ENCODE measurements at places on chromosomes 4 and X.

DNA sequence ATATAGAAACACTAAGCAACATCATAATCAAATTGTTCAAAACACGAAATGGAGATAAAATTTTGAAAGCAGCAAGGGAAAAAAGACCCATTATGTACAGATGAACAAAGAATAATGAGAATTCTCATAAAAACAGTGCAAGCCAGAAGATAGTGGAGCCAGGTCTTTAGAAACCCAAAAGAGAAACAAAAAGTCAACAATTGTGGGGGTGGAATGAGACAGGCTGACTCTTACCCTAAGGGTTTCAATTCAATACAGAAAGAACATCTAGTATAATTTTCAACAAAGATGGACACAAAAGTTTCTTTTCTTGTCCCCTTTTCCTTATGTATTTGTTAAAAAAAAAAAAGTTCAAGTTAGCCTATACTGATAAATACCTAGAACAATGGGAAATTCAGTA lies 34.0 kb upstream of the MAGEB2 start:
- DNase-seq = no peak

- no peak for DNase-seq
Measured at GRCh38 chrX:8679550-8679949, 52.4 kb downstream of the ANOS1 start.

DNA sequence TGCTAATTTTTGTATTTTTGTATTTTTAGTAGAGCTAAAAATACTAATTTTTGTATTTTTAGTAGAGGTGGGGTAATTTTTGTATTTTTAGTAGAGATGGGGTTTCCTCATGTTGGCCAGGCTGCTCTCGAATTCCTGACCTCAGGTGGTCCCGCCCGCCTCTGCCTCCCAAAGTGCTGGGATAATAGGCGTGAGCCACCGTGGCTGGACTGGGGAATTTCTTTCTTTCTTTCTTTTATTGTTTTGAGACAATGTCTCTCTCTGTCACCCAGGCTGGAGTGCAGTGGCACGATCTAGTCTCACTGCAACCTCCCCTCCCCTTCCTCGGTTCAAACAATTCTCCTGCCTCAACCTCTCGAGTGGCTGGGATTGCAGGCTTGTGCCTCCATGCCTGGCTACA lies 83.0 kb downstream of the FAM193A start:
- no peak for DNase-seq

DNA sequence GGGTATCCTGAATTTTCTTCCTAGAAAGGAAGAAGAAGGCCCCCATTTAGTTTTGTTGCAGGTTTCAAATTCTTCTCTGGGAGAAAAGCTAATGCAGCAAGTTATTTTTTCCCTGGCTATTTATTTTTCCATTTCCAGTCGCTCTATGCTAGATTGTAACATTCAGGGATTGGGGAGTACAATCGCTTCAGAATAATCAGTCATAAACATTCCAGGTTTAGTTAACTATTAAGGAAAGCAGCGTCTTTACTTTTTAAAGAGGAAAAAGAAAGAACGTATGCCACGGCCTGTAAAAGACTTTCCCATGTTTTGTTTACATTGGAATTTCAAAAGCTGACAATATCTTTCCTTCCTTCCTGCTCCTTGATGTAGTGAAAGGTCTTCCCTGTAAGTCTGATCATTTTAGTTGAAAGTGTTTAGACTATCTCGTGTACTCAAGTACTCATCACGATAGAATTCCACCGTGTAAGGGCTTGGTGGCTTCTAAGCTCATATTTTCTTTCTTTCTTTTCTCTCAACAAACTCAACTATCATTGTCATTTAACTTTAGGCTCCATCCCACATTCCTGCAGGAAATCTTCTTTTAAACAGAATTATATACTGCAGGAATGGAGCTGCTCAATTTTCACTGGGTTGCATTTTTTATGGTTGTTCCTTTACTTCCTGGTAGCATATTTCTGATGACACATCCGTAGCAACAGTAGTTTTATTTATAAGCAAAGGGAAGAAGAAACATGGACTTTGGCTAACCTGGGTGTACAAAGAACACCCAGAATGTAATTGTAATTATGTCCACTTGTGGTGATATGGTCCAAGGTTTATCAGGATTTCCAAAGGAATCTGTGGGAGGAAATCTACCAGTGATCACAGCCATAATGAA lies 213.1 kb upstream of the FAT1 start:
- no peak for DNase-seq

- DNase-seq = no peak
Measured at GRCh38 chr4:42470023-42470422, 72.7 kb downstream of the SHISA3 start.

- DNase-seq = no peak
Measured at GRCh38 chr4:127737295-127737694, 7.1 kb downstream of the SLC25A31 start.

DNA sequence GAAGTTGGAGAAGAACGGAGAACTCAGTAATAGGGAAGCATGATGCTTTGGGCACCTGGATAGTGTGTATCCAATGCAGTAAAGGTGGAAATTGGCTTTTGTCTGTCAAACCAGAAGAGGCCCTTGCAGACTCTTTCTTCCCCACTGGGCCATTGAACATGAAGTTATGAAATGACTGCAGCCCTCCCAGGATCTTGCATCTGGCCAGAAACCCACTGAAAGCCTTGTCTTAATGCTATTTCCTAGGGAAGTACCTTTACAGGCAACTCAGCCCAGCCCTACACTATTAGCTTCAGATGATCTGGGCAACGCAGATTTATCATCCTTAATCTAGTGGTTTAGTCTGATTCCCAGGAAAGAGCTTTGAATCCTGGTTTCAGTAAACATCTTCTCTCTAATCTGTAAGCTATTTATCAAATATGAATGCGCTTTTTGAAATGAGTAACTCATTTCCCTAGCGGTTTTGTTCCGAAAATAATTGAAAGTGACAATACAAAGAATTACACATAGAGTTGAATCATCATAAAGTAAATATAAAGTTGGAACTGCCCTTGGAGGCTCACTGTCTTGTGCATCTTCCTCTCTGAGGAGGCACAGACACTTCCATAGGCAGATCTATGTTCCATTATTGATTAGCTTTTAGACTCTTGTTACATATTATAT lies 464.1 kb downstream of the IDS start:
- DNase-seq = no peak

DNA sequence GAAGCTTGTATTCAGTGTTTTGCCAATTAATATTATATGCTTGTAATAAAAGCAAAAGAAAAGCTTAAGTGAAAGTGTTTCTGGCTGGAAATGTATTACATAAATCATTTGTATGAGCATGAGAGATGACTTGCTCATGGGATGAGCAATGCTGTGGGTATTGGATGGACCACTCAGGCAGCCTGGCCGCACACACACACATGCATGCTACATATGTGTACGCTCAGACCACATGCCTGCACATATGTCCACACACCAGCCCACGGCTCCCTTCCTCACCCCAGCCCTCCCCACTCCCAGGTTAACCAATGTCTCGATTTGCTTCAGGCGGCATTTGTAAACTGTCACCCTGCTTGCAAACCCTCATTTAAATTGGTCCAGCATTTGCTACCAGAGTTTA lies 55.9 kb downstream of the CPLX1 start:
- DNase-seq = no peak

GRCh38 chr4:132384709-132385108 lies 764.4 kb upstream of the PCDH10 start:
- no peak for DNase-seq

GRCh38 chr4:173398779-173399415 lies at the start of gene SCRG1:
TSS of gene SCRG1 (minus strand) at chr4:173399116. CDS start at chr4:173391414, 7,702 bp downstream.
- no peak for DNase-seq

- no peak for DNase-seq
Measured at GRCh38 chr4:38150766-38151165, 190.6 kb downstream of the PTTG2 start.

DNA sequence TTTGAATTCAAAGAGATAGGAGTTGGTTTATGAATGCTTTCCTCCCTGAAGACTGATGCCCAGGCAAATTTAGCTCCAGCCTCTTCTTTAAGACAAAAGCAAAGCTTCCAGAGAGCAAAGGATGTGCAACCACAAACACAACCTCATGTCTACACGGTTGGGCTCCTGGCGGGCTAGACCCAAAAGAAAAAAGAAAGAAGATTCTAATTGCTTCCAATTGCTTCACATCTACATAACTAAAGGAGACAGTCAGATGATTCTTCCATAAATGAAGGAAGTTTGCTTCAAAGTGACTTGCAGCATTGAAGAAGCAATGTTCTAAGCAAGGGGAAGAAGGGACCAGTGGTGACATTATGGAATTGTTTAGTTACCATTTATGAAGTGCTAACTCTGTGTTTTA lies 1603.0 kb upstream of the TENM3 start:
- DNase-seq = no peak

- no peak for DNase-seq
Measured at GRCh38 chrX:87045352-87045751, 472.2 kb upstream of the KLHL4 start.

DNA sequence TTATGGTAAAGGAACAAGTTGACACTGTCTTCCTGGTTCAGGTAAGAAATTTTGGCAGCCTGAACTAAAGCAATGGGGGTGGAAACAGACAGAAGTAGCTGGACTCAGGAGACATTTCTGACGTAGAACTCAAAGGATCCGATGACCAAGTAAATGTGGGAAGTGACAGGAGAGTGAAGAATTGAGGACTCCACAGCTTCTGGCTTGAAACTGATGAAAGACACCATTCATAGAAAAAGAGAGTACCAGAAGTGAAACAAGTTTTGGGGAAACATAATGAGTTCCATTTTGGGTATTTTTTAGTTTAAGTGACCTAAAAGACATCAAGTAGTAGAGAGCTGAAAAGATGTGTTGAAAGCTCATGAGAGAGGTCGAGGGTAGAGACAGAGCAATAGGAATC lies 5.7 kb downstream of the FAM120C start:
- DNase-seq = no peak

GRCh38 chr4:33162122-33162521 lies 2442.0 kb downstream of the PCDH7 start:
- DNase-seq = no peak

DNA sequence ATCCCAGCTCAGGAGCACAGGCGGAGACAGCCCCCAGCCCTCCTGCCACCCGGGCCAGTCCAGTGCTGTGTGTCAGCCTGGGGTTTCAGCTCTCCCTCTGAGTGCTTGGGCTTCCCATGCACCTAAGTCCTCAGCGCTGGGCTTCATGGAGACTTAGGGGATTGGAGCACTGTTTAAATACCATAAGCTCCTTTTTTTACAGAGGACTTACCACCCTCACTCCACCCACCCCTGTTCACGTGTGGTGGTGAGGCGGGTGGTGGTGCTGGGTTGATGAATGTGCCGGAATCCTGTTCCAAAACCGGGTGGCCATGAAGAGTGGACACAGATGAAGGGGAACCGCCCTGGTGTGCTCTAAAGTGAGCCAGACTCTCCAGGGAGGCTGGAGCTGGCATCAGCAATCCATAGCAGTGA lies 66.9 kb downstream of the PSAPL1 start:
- DNase-seq = no peak

DNA sequence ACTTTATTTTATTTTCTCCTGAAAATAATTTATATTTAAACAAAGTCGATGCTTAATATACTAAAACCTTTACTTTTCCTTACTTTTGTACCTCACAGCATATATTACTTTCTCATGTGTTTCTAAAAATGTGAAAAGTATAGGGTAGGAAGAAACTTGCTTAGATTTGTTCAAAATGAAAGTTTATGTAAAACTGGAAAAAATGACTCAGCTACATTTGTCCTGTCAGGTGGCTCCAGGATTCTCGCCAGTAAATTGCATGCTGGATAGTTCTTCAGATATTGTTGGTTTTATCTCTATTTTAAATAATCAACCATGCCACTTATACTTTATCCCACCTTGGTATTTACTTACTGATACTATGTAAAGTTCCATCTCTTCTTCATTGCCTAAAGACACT lies 159.2 kb upstream of the NDST4 start:
- DNase-seq = no peak

DNA sequence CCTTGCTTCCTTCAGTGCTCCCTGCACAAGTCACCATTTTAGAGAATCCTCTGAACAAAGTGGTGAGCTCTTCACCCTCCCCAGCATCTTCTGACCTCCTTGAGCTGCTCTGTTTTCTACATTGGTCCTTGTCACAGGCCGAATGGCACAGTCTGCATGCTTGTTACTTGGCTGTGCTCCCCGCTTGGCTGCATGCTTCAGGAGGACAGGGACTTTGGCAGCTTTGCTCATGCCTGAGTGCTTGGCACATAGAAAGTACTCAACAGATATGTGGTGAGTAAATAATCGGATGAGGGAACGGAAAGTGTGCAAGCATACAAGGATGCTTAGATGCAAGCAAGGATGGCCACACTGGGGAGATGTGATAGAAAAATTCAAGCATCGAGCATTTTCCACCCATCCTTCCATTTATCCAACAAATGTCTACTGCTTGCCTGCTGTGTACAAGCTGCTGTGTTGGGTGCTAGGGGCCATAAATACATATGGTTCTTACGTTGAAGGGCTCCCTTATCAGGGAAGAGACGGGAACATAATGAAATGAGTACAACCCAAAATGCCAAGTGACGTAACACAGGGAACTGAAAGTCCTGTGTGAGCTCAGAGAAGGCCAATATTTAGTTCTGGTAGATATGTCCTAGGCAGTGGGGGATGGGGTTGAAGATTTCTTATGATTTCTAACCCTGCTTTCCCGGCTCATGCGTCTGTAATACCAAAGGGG lies 31.2 kb downstream of the SLC2A9 start:
- no peak for DNase-seq

DNA sequence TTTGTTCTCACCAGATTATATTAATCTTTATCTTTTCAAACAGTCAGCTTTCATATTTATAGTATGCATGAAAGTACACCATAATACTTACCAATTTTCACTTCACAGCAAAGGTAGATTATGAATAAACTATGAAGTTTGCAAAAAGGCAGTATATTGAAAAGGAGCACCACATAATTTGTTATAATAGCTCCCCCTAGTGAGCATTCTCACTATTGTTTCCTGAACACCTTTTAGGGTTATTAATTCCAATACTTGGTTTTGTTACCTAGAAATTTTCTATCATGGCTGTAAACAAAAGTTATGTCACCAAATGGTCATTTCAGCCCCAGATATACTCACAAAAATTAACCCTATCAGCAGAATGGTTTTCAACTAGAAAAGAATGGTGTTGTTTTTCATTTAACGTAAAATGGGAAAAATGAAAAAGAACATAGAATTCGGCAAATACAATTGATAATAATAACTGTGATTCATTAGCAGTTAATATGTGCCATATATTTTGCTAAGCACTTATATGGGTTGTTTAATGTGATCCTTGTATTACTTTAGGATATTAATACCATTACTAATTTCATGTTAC lies 30.2 kb upstream of the NKX6-1 start:
- DNase-seq = no peak

Measured in activated CD4-positive, alpha-beta T cell treated with anti-CD3 and anti-CD28 coated beads, Interleukin-2, amount 50 U/mL, for 1 hour (primary cell).